Activated CD8-positive, alpha-beta T cell treated with anti-CD3 and anti-CD28 coated beads, Interleukin-2, amount 10 ng/mL, durations not matched to agents 7 days and 5 days (primary cell): ENCODE measurements at places on chromosomes 1 and 21. TPM values are rescaled to one million over a fixed set of nuclear protein-coding genes. Genes with fewer than 3 reads are reported as not detected.

EFNA1 gene
- not detected for total RNA-seq

REN gene
- not detected for total RNA-seq

DNA sequence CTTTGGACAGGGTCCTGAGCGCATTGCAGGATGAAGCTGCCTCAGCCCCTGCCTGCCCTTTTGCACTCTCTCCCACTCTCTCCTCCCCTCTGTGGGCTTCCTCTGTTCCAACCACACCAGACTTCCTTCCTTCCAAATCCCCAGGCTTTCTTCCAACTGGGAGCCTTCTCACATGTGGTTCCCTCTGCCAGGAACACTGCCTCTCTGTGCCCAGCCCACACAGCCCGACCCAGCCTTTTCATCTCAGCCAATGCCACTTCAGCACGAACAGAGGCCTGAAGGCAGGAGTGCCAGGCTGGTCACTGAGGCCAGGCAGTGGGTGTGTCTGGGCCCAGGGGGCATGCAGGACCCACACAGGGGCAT lies 5.9 kb downstream of the SELENON start:
- H3K27ac ChIP-seq = no peak overlapping the region
- H3K36me3 ChIP-seq = no peaks in the 10 kb centered on the region
- no peak overlapping the region for H3K4me3 ChIP-seq
- H3K27me3 ChIP-seq = peaks cover 2% of the 10 kb centered on the region

- H3K4me3 ChIP-seq = peak overlapping the region; percentile 34
- peaks cover 32% of the 10 kb centered on the region for H3K27me3 ChIP-seq
- peak; percentile 60 for DNase-seq
- no peak overlapping the region for H3K27ac ChIP-seq
Observed at GRCh38 chr1:166884040-166884642, 8.1 kb upstream of the TADA1 start.
